PC-9 (cell line): ENCODE measurements at places on chromosomes 3 and 15.

- no peak for DNase-seq
- no peak overlapping the region for H3K4me3 ChIP-seq
- no peaks in the 10 kb centered on the region for H3K36me3 ChIP-seq
- H3K27me3 ChIP-seq = 0 out of 2 replicates have a peak, but pooled peaks cover 4% of the 10 kb centered on the region
- H3K27ac ChIP-seq = no peak overlapping the region
These were observed 64.1 kb downstream of the CCDC33 start for GRCh38 chr15:74300057-74300795.

DNA sequence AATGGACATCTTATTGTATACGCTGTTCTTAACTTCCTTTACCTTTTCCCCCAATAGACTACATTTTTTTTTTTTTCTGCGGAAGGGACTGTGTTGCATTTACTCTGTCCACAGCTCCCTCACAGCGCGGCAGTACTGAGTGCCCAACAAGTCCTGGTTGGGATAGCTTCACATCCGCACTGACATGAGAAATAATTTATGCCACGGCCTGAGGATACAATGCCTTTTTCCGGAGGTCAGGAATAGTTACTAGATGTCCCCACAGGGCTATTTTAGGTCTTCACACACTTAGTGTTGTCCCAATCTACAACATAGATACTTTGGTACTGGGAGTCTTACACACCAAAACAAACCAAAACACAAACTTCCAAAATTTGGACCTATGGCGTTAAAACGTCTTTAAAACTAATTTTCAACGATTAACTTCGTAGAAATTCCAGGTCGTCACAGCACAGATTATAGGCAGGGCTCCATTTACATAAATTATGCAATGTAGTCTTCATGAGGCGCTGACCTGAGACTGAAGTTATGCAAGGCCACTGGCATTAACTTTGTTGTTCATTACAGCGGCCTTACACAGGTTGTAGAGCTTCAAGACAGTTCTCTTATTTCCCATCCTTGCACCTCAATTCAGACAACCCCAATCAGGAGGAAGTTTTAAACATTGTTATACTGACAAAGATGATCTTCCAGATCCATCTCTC, 989 bp upstream of the PPIB start:
- DNase-seq = no peak
- peak overlapping the region; percentile 33 for H3K27ac ChIP-seq
- H3K4me3 ChIP-seq = peak overlapping the region; percentile 45; the same call in 1 of the 2 replicates
- no peaks in the 10 kb centered on the region for H3K27me3 ChIP-seq
- peaks cover 18% of the 10 kb centered on the region for H3K36me3 ChIP-seq
- no peaks in the 10 kb centered on the region; the same call in none of the 2 replicates for H3K4me1 ChIP-seq

DNA sequence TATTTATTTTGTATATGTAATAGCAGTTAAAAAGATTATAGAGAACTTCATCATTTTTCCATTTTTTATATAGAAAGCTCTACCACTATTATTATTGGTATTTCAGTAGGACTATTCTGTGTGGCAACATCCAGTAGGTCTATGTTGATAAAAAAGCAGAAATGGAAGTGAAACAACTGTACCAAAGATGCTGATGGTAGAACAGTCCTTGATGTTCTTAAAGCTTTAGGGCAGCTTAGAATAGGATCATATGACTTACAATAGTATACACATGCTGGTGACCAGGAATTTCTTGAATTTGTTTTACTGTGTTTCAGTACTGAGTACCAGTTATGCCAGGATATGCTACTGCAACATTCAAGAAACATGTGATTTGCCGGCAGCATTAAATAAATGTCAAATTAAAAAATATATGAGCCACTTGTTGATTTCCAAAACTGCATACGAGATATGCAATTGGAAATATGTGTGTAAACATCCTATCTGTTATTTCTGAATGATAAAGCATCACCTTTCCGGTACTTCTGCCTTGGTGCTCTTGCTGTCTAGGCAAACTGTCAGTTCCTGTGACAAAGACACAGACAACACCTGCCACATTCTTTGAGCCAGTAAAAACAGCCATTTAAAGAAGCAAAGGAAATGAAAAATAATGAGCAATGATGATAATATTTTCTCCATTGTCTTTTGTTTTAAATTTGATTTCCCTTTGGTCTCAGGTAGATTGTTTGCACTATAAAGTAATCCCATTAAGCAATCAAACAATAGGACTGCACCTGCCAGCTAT, 649.2 kb downstream of the ZPLD1 start:
- H3K27me3 ChIP-seq = no peaks in the 10 kb centered on the region
- H3K27ac ChIP-seq = no peak overlapping the region
- no peak for DNase-seq
- H3K4me3 ChIP-seq = no peak overlapping the region
- no peaks in the 10 kb centered on the region for H3K36me3 ChIP-seq
- no peaks in the 10 kb centered on the region for H3K4me1 ChIP-seq

- DNase-seq = no peak
- H3K4me3 ChIP-seq = no peak overlapping the region
- H3K36me3 ChIP-seq = peaks cover 3% of the 10 kb centered on the region; the same call in 1 of the 2 replicates
- no peak overlapping the region for H3K27ac ChIP-seq
These were observed 73.2 kb upstream of the SNRPA1 start for GRCh38 chr15:101368086-101368780.

DNA sequence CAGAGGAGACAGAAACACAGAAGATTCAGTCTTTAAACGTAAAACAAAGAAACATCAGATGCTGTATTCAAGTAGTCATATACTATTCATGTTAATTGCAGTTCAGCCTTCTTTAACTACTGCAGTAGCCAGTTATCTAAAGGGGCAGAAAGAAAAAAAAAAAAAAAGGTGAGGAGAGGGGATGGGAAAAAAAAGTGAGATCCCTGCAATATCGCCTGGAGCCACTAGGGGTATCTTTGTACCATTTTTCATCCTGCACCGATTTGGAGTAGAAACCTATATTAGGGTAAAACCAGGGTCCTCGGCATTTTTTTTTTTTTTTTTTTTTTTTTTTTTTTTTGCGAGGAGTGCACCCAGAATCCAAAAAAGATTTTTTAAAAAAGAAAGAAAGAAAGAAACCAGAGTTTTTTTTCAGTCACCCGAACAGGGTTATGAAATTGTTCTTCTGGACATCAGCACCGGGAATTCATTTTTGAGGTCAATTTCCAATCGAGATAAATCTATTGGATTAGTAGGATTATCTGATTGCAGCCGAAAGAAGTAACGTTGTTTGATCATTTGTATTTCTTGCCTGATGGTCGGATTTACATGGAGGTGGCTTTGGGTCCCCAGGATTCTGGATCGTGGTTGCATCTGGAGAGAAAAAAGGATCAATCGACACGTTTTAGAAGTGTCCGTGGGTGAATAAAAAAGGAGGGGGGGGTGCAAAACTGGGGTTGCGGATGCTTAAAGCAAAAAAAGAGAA, 186.7 kb downstream of the NLGN1 start:
- H3K27me3 ChIP-seq = no peaks in the 10 kb centered on the region
- H3K4me1 ChIP-seq = no peaks in the 10 kb centered on the region
- H3K36me3 ChIP-seq = no peaks in the 10 kb centered on the region
- no peak for DNase-seq
- H3K4me3 ChIP-seq = peak overlapping the region; percentile 20; the same call in 1 of the 2 replicates

DNA sequence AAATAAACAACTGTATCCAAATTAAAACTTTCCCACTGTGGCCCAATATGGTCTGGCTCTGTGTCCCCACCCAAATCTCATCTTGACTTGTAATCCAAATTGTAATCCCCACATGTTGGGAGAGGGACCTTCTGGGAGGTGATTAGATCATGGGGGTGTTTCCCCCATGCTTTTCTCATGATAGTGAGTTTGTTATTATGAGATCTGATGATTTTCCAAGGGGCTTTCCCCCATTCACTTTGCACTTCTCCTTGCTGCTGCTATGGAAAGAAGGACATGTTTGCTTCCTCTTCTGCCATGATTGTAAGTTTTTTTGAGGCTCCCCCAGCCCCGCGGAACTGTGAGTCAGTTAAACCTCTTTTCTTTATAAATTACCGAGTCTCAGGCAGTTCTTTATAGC, 55.0 kb downstream of the MINDY4B start:
- no peak overlapping the region for H3K4me3 ChIP-seq
- H3K4me1 ChIP-seq = no peaks in the 10 kb centered on the region
- no peak overlapping the region for H3K27ac ChIP-seq
- no peaks in the 10 kb centered on the region for H3K36me3 ChIP-seq

GRCh38 chr15:66404532-66404931, 17.8 kb downstream of the MAP2K1 start:
- no peak for DNase-seq
- no peaks in the 10 kb centered on the region for H3K36me3 ChIP-seq
- no peaks in the 10 kb centered on the region for H3K27me3 ChIP-seq

- no peak overlapping the region for H3K27ac ChIP-seq
- H3K4me1 ChIP-seq = peaks cover 3% of the 10 kb centered on the region; the same call in 1 of the 2 replicates
- no peak overlapping the region for H3K4me3 ChIP-seq
- H3K36me3 ChIP-seq = peaks cover 83% of the 10 kb centered on the region
- H3K27me3 ChIP-seq = no peaks in the 10 kb centered on the region
- DNase-seq = no peak
These were observed 150.0 kb downstream of the GHSR start for GRCh38 chr3:172298247-172298646.

- H3K27me3 ChIP-seq = no peaks in the 10 kb centered on the region
- H3K4me1 ChIP-seq = peaks cover 55% of the 10 kb centered on the region
- H3K27ac ChIP-seq = peak overlapping the region; percentile 55
- H3K36me3 ChIP-seq = no peaks in the 10 kb centered on the region
- DNase-seq = peak; percentile 95
These were observed 142.8 kb upstream of the IQSEC1 start for GRCh38 chr3:13215940-13216546.

DNA sequence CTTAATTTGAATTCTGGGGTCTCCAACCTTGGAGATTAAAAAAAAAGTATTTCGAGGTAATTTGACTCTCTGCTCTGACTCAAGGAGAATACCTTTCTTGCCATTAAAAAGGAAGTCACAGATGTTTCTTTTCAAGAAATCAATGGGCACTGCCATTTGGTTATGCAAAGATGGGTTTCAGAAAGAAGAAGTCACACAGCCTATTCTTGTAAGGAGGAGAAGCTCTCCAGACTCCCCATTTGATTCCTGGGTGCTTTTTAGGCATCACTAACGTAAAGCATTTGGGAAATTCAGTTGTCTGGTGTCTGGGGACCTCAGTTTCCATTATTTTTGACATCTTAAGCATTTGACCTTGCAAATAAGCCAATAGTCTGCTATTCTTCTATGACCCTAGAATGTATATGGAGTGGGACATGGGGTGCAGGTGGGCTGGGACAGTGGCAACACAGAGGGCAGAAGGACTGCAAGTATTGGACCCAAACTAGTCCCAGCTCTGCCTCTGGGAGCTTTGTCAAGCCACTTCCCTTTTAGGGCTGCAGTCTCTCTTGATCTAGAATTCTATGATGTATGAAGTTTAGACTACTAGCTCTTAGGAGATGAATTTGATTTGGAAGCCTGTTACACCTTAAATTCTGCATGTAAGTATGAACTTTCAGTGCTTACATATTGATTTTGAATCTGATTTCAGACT, 27.8 kb downstream of the IL5RA start:
- H3K27me3 ChIP-seq = peaks cover 17% of the 10 kb centered on the region; the same call in 1 of the 2 replicates
- no peak for DNase-seq
- H3K4me3 ChIP-seq = no peak overlapping the region
- H3K27ac ChIP-seq = no peak overlapping the region
- H3K4me1 ChIP-seq = no peaks in the 10 kb centered on the region

- H3K36me3 ChIP-seq = no peaks in the 10 kb centered on the region
- DNase-seq = no peak
- H3K27me3 ChIP-seq = no peaks in the 10 kb centered on the region
- H3K27ac ChIP-seq = no peak overlapping the region
These were observed 33.5 kb downstream of the ADAM10 start for GRCh38 chr15:58716027-58716426.

DNA sequence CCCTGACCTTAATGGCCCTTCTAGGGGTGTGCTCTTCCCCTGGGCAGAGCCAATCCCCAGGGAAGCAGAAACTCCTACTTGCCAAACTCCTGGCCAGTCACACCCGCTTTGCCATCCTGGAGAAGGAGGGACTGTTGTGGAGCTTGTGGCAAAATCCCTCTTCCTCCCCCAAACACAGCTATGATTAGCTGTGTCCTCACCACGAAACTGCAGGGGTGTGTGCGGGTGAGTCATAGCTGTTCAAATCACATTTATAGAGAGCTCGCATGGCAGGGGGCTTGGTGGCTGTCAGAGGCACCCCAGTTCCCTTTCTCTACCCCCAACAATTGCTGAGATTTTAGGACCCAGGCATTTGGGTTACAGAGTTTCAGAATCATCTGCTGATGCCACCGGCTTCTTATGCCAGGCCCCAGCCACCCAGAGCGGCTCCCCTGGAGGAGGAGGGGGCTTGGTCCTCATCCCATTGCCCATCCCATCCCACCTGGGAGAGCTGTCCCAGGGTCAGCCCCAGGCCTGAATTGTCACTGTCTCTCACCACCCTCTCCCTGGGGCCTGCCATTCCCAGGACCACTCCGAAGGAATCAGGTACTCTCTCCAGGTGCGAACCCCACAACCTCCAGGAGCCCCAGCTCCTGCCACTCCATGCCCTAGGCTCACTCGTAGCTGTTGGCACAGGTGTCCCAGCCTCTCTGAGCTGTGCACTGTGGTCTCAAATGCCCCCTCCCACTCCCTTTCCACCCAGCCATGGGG, 28.8 kb upstream of the MAGEF1 start:
- no peaks in the 10 kb centered on the region for H3K36me3 ChIP-seq
- peak; percentile 74 for DNase-seq
- no peak overlapping the region for H3K4me3 ChIP-seq

- no peaks in the 10 kb centered on the region for H3K4me1 ChIP-seq
- no peak overlapping the region for H3K27ac ChIP-seq
- DNase-seq = no peak
- no peaks in the 10 kb centered on the region for H3K27me3 ChIP-seq
- no peaks in the 10 kb centered on the region for H3K36me3 ChIP-seq
These were observed 176.3 kb downstream of the FOXP1 start for GRCh38 chr3:71406972-71407810.

GRCh38 chr15:49082960-49083359, 36.7 kb upstream of the SECISBP2L start:
- DNase-seq = no peak
- no peaks in the 10 kb centered on the region for H3K36me3 ChIP-seq
- no peak overlapping the region for H3K27ac ChIP-seq
- H3K27me3 ChIP-seq = no peaks in the 10 kb centered on the region
- H3K4me3 ChIP-seq = no peak overlapping the region
- H3K4me1 ChIP-seq = no peaks in the 10 kb centered on the region

DNA sequence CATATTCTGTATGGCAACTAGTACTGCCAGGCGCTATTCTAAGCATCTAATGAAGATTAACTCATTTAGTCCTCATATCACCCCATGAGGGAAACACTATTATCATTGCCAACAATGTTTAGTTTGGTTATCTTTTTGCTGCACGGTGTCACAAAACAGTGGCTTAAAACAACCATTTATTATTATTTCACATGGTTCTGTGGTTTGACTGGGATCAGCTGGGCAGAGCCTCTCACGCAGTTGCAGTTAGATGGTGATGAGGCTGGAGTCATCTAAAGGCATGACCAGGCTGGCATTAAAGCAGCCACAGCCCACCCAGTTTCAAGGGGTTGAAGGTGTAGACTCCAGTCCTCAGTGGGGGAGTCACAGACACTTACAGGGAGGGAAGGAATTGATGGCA, 32.8 kb upstream of the RASA2 start:
- H3K36me3 ChIP-seq = no peaks in the 10 kb centered on the region
- DNase-seq = no peak
- H3K27me3 ChIP-seq = no peaks in the 10 kb centered on the region
- peaks cover 14% of the 10 kb centered on the region for H3K4me1 ChIP-seq
- no peak overlapping the region for H3K4me3 ChIP-seq
- no peak overlapping the region for H3K27ac ChIP-seq

- H3K4me3 ChIP-seq = no peak overlapping the region
- 0 out of 2 replicates have a peak, but pooled peaks cover 6% of the 10 kb centered on the region for H3K4me1 ChIP-seq
- DNase-seq = peak; percentile 38
- no peaks in the 10 kb centered on the region for H3K27me3 ChIP-seq
- no peak overlapping the region for H3K27ac ChIP-seq
These were observed 102.7 kb upstream of the AADACL2 start for GRCh38 chr3:151630938-151631441.
